ENCODE measurements at places on chromosomes 2 and 18.

DNA sequence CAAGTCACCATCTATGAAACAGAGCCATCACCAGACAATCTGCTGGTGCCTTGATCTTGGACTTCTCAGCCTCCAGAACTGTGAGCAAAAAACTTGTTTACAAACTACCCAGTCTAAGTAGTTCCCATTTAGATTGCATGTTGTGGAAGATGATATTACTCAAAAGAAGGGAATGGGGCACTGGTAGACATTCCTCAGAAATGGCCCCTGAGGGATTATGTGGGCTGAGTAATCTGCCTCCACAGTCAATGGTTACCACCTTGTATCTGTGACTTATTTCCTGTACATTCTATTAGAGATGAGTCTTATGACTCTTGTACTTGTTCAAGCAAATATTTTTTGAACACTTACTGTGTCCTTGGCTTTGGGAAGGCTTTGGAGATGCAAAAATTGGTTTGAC is 160.4 kb downstream of the NUP35 start:
- DNase-seq: no peak

- no peak for DNase-seq
Observed at GRCh38 chr2:113234721-113235346, 43.9 kb downstream of the PAX8 start.

DNA sequence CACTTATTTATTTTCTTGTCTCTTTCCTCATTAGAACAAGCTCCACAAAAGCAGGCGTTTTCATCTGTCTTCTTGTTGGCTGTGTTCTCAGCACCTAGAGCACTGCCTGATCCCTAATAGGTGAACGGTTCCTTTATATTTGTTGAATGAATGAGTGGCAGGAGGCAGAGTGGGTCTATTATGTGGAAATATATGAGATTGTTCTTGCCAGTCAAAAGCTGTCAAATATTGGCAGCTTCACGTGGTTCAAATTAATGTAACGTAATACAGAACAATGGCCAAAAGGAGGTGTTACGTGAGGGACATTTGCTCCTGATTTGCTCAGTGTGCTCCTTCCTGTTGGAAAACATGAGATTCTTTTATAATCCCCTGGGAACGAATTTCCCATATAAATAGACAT is 8.5 kb upstream of the ARHGAP25 start:
- DNase-seq: no peak

DNA sequence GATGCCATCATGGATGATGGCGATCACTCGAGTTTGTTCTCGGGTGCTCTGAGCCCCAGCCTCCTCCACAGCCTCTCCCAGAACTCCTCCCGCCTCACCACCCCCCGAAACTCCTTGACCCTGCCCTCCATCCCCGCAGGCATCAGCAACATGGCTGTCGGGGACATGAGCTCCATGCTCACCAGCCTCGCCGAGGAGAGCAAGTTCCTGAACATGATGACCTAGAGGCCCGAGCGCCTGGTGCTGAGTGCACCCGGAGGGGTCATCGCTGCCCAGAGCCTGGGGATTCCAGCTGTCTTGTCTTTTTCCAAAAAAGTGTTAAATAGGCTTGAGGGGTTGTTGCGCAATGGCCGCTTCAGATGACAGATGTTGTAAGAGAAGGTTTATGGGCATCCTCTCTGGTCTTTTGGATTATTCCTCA is 254.8 kb downstream of the GLI2 start:
- no peak for DNase-seq

DNA sequence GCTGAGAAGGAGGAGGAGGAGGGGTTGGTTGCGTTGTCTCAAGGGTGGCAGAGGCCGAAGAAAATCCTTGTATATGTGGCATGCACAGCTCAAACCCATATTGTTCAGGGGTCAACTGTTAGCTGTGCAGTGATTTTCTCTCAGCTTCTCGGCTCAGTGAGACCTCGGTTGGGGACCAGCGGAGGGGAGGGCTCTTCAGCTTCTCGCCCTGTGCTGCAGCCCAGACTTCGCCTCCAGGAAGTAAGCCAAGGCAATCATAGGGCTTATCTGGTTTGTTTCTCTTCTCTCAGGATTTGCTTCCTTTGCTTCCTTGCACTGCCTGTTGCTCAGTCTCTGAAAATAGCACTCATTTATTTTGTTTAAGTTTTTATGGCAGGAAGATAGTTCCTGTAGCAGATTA is 85.5 kb downstream of the SOWAHC start:
- DNase-seq: no peak

DNA sequence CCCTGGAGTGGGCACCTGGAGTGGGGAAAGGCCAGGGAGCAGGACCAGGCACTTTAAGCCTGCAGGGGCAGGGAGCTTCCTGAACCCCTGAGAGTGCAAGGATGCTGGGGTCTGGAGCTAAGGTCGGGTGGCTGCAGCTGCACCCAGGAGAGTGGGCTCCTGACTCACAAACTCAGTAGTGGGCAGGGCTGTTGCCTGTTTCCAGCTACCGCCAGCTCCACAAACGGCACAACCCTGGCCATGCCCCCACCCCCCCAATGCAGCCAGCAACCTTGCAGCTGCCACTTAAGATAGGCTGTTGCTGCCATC is 688.8 kb downstream of the NYAP2 start:
- DNase-seq: no peak

GRCh38 chr2:15128846-15129245 is 432.3 kb downstream of the NBAS start:
- DNase-seq: no peak

DNA sequence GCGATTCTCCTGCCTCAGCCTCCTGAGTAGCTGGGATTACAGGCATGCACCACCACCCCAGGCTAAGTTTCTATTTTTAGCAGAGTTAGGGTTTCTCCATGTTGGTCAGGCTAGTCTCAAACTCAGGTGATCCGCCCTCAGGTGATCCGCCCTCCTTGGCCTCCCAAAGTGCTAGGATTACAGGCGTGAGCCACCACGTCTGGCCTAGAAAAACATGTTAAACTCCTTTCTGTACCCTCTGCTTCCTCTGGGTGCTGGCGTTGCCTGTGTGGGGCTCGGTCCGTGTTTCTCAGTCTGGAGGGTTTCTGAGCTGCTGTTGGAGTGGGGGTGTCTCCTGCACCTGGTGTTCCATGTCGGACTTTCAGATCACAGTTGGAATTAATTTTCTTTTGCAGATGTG is 17.9 kb downstream of the LDLRAD4 start:
- DNase-seq: no peak

DNA sequence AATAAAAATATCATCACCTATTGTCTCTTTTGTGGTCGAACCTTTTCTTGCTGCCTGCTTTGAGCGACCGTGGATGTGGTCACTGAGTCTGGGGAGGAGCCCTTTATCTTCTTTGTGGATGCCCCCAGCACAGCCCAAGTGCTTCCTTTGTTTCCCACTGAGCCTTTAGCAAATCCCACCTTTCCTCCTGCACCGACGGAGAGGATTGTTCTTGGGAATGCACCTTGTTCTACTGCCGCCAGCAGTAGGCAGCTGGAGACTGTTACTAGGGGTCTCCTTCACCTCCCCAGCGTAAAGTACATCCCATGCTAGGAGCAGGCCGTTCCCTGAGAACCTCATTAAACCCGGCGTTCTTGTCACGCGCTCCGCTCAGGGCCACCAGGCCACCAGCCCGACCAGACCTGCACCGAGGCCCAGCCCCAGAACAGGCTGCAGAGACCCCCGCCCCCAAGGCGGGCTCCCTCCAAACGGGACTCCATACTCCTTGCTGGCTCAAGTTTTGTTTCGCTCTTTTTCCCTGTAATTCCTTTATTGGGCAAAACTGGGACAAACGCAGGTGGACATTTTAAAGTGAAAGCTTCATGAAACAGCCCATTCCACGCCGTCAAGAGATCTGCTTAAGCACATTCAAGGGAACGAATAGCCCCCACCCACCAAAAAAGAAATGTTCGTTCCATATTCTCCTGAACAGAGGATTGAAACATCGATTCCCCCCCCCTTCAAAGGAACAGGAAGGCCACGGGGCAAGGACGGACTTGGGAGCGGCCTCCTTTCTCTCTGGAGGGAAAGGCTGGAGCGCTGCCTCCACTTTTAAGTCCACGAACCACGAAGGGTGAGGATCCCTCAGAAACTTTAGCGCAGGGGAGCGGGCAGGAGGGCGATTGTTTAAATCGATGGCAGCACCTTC is 1.1 kb upstream of the MAT2A start:
- DNase-seq: no peak

Data from esophagus squamous epithelium (tissue), 5 donors.